AG09309 (cell line): ENCODE measurements at places on chromosomes 2 and 18.

- no peak for DNase-seq
Observed at GRCh38 chr2:189402932-189403331, 38.3 kb upstream of the WDR75 start.

DNA sequence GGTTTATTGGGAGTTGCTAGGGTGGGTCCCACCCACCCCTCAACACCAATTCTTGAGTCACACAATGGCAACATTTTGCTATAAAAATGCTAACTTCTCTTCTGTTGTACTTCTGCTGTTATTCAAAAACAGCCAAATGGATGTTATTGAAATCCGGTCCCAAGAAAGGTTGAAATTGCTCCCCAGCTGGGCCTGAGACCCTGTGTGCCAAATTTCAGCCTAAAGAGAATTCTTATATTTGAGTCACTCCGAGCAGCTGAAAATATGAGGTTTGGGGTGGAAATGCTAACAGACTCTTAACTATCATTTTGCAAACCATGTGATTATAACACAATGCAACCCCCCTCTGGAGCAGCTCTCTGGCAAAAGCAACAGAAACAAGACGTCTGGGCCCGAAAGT, 27.0 kb upstream of the ACVR1 start:
- no peak for DNase-seq

DNA sequence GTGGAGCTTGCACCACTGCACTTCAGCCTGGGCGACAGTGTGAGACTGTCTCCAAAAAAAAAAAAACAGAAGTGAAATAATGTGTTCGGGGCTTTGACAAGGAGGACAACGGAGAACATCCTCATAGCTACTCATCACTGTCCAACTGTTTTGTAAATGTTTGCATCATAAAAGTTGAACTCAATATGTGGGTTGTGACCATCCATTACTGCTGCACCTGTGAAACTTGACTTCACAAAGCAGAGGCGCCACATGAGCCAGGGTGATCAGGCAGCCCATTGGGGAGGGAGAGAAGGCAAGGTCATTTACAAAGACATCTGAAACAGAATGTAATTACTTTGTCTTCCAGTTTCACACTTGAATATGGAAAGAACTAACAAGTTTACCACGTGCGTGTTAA, 61.6 kb downstream of the LAMA1 start:
- DNase-seq = no peak

DNA sequence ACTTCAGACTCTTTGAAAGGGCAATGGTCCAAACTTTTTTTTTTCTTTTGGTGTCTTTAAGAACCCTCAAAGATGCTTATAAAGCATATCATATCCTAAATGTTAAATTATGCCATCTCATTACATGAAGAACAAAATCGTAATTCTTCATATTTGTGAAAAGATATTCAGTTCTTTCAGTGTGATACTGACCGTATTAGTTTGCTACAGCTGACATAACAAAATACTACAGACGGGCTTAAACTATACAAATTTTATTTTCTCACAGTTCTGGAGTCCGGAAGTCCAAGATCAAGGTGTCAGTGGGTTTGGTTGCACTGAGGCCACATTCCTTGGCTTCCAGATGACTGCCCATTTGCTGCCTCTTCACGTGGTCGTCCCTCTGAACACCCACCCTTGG, 1377.2 kb upstream of the ZEB2 start:
- no peak for DNase-seq

- no peak for DNase-seq
Observed at GRCh38 chr2:121587131-121587530, 56.5 kb downstream of the RNU4ATAC start.
